ENCODE measurements at places on chromosomes 4 and X.

DNA sequence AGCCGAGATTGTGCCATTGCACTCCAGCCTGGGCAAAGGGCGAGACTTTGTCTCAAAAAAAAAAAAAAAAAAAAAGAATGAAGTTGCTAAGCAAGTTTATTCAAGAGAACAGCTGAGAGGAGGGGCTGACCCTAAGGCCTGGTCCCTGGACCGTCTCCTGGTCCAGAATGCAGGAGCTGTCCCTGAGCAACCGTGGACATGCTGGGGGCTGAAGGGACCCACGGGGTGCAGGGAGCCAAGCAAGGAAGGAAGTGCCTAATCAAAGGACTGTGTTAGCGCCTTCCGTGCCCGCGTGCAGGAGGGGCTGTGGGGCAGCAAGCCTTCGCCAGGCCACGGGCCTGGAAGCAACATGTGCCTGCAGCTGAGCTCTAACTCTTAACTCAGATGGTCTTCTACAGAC lies 39.1 kb upstream of the CDKN2AIP start:
- DNase-seq = no peak

DNA sequence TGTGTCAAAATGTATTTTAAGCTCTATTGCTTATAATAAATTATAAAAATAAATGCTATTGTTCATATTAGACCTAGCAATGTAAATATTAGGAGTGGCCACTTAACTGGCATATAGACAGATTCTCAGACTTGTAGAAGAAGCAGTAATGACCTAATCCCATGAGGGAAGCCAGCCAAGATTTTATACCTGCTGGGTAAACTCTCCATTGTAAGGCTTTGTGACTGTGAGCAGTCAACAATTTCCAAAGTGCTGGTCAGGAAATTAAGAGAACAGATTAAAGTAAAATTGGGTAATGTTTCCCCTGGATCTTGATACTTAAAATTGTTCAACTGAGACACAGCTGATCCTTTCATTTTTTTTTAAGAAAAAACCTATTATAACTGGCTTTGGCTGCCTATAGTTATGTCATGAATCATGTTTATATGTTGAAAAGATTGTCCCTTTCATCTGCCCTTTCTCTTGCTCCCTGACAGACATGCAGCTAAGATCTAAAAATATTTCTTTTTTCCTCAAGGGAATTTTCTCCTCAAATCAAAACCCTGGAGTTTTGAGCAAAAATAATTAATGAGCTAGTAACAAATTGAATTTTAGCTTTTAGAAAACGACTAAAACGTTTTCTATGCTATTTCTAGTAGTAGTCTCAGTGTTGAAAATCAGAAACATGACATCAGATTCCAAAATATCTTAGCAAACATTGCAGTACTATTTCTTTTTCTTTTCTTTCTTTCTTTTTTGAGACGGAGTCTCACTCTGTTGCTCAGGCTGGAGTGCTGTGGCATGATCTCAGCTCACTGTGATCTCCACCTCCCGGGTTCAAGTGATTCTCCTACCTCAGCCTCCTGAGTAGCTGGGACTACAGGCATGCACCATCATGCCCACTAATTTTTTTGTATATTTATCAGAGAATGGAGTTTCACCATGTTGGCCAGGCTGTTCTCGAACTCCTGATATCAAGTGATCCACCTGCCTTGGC lies 77.9 kb downstream of the ADGRL3 start:
- DNase-seq = no peak

DNA sequence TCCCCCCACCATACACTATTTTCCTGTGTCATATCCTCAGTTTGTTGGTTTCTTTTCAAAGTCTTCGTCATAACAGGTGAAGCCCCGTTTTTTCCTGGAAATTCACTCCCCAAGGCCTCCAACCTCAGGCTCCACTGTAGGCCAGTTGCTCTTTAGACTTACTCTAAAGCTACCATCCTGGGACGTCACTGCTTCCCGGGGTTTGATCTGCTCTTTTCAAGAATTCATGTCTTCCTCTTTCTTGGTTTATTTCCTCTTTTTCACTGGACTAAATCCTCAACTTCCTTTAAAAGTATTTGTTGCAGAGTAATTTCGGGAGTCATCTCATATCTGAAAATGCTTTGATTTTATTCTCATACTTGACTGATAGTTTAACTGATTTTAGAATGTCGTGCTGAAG lies 6.5 kb upstream of the SERTM2 start:
- DNase-seq = no peak

- DNase-seq = no peak
These were observed 13.8 kb upstream of the ZNF674 start for GRCh38 chrX:46559062-46559461.

- no peak for DNase-seq
These were observed 108.2 kb upstream of the GPR34 start for GRCh38 chrX:41580423-41581064.

DNA sequence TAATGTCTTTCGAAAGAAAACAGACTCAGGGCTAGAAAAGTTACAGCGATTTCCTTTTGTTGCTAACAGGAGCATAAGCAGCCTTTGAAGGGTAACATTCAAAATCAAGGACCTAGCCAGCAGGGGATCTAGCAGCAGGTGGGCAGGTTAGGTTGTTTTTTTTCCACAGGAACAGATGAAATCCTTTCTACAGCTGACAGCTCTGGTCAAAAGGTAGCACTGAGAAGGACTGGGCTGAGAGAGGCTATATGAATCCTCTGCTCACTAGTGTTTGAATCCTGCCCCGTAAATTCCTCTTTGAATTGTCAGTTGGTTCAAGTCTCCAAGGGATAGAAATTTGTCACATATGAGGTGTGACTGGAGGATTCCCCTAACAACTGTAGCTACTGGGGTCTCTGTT lies 188.2 kb downstream of the SH2D1A start:
- DNase-seq = no peak

Data from SK-N-MC (cell line).